GM23248 (cell line): ENCODE measurements at places on chromosomes 3 and 15. TPM values are rescaled to one million over a fixed set of nuclear protein-coding genes. Genes with fewer than 3 reads are reported as not detected.

DNA sequence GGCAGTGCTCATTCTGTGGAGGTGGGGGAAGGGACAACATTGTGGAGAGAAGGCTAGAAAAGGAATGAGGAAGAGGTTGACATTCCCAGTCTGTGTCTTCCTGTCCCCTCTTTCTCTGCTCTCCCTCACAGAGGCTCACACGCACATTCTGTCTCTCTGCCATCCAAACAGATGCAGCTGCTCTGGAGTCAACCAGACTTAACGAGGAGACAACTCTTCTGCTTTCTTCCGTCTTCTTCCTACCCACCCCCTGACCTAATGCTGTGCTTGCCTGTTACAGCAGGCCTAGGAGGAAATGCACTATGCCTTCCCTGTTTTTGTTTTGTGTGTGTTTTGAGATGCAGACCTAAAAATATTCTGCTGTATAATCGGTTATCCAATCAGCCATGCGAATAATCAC is 121.9 kb downstream of the CACNA1D start:
- DNase-seq = no peak

GRCh38 chr3:74564560-74564959 is 49.9 kb downstream of the CNTN3 start:
- peak; percentile 54 for DNase-seq

DNA sequence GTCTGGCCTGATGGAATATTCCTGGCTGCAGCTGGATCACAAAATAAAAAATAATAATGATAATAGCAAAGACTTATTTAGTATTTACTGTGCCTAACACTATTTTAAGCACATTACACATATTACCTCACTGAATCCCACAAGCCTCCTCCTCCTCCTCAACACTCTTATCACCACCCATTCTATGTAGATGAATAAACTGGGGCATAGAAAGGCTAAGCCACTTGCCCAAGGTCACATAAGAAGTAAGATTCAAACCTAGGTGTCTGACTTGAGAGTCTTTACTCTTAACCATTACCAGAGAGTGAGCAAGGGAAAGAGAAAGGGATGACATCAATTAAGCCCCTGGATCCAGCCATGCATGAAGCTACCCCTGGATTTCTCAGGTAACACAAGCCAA is 493.1 kb downstream of the SHQ1 start:
- DNase-seq = no peak

DNA sequence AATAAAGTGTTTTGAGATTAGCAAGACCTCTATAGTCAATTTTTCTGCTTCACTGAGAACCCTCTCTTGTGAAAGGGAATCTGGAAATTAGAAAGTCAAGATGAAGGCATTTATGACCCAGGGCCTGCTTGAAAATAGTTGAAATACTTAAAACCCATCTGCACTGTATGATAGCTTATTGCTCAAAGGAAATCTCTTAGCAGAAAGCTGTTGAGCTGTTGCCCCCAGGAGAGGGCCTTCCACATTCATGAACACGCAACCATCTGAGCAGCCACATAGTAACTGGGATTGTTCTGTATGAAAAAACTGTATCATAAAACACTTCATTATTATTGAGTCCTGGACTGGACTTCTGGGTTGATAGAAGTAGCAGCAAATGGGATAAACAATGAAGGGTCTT is 106.4 kb upstream of the PTX3 start:
- DNase-seq = no peak

DNA sequence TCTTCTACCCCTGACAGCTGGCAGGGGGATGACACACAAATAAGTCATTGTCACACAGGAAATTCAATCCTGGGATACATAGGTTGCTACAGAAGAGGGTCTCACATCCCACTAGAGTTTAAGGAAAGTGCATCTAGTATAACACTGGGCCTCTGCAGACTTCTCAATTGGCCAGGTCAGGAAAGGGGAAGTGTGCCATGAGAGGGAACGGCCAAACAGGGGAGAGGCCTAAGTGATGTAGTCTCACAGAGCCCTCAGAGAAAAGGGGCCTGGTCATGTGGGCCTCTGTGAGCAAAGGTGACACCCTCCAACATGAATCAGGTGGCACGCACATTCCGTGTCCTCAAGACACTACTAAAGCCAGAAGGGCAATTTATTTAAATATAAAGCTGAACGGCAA is 11.2 kb downstream of the ZXDC start:
- DNase-seq = no peak

GRCh38 chr3:194577986-194578905 is 55.0 kb downstream of the TMEM44 start:
- peak; percentile 96 for DNase-seq

The FAM81A gene
- total RNA-seq = 0.32 and 0.51 TPM in 2 replicates

The GCNT3 gene
- not detected in 2 replicates for total RNA-seq
